ENCODE measurements at places on chromosomes 7 and 10. TPM values are rescaled to one million over a fixed set of nuclear protein-coding genes. Genes with fewer than 3 reads are reported as not detected.

DNA sequence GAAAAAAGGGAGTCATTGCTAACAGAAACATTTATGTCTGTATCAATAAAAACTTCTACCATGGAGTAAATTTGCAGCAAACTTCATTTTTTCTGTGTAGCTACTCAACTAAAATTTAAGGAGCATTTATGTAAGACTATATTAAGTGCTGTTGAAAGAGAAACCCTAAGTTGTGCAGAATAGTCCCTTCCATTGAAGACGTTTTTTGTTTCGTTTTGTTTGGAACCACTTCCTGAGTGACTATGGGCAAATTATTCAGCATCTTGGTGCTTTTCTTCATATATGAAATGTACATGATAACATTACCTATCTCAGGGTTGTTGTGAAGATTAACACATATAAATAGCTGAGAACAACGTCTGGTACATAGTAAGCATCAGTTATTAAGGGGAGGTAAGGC, 24.3 kb downstream of the SEM1 start:
- no peak for DNase-seq

CALML5 gene
- 0.41 TPM for total RNA-seq

DNA sequence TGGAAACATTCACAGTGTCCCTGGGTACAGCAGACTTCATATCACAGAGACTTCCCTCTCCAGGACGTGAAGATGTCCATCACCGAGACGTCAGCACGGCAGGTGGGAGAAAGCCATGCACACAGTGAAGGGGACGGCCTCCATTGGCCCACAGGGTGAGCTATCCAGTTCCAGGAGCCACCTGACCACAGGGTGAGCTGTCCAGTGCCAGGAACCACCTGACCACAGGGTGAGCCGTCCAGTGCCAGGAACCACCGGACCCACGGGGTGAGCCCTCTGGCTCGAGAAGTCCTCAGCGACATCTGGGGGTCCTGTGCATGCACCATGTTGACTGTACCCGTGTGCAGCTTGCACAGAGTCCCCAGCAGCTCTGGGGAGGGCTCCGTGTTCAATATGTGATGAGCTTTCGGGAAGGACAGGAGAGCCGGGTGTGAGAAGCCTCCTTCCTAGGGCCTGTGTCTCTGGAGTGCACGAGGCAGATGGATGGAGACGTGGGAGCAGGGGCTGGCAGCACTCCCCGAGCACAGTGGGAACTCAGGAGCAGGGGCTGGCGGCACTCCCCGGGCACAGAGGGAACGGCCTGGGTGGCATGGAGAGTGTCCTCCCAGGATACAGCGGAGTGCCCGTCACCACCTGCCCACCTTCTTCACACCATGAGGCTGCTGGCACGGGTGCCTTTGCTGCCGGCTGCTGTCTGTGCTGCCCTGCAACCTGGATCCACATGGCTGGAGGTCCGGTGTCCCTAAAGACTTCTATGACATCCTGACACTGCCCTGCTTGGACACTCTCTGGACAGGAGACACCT, 616.2 kb downstream of the DNAJB6 start:
- DNase-seq: no peak

DNA sequence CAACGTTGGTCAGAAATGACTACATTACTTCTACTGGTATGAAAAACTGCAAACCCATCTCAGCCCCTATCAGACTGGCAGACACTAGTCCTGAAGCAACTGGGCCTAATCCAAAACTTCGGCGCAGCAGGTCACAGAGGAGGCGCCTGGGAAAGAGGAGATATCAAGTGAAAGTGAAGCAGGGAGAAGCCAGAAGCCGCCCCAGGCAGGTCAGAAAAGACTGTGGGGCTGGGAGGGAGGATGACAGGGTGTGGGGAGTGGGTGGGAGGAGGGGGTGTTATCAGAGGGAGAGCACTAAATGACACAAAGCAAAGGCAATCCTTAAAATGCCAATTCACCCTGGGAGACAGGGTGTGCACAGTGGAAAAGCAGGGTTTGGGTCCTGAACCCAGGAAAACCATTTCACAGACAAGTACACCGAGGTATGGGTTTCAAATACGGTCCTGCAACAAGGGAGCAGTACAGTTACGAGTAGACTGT, 731 bp downstream of the CHCHD3 start:
- DNase-seq: peak; percentile 35

GRCh38 chr10:72092987-72093386, 4.6 kb upstream of the SPOCK2 start:
- DNase-seq: no peak

- no peak for DNase-seq
These were observed 546.8 kb downstream of the PHTF2 start for GRCh38 chr7:78345293-78345911.

GRCh38 chr7:139989366-139990141, 73.2 kb downstream of the PARP12 start:
- DNase-seq: no peak

DNA sequence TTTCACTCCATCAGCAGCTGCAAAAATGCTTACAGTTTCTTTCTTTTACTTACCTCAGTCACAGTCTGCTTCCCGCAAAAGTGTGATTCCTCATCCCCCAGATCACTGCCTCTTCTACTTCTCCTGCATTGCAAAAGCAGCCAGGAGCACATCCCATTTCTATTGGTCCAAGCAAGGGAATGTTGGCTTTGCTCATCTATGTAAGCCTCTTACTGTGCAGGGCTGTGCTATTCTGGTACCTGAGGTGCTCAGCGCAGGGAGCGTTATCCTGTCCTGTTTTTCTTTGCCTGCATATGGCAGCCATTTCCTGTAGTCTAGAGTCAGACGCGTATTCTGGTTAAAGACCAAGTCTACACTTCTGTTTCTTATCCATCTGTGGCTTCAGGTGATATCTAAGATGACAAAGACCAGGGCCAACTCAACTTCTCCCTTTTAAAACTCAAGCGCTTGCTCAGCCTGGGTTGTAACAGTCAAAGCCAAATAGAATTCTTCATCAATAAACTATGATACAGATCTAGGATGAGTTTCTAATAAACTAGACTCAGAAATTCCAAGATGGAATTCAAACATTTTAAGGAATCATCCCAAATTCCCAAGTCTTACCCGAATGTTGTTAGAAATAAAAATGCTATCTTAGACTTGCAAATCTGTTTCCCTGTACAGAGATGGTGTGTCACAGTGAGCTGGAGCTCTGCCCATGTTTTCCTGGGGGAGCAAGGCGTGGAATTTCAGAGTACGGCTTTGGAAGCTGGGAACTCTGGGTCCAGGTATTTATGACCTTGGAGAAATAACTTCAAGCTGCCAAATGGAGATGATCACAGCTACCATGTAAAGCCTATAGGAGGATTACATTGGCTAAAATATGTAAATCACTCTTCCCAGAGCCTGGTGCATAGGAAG, 6.1 kb upstream of the RBM17 start:
- DNase-seq: peak; percentile 27

PIK3AP1 gene
- total RNA-seq: 9.8 TPM

SRI gene
- total RNA-seq: 57.3 TPM

LEP gene
- total RNA-seq: not detected

MMP21 gene
- 0.41 TPM for total RNA-seq

TEX47 gene
- total RNA-seq: not detected

GRCh38 chr10:110533149-110533548, 34.3 kb upstream of the SMC3 start:
- no peak for DNase-seq

DNA sequence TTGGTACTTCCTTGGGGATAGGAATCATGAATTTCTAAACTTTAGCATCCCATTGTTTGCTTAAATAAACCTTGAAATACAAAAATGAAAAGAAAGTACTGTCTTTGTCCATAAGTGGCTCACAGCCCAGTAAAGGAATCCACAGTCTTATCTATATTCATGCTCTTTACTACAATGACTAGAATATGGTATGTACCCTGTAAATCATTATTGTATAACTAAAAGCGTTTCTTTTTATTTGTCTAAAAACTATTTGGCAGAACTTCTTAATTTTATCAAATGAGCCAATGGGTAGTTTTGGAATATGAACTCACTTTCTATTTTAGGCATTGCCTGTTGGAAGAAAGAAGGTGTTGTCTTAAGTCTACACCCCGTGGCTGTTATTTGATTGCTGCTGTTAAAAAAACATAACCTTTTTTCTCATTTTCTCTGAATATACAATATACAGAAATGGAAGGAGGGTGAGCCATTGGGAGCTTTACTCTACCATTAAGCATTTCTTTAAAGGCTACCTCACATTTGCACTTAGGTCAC, 12.4 kb upstream of the STRIP2 start:
- no peak for DNase-seq

STEAP1 gene
- 13.8 TPM for total RNA-seq

VAX1 gene
- total RNA-seq: not detected

GRCh38 chr10:30985512-30985911, 46.2 kb downstream of the ZNF438 start:
- DNase-seq: no peak

- DNase-seq: no peak
These were observed 211.7 kb downstream of the CCSER2 start for GRCh38 chr10:84540022-84540616.

DNA sequence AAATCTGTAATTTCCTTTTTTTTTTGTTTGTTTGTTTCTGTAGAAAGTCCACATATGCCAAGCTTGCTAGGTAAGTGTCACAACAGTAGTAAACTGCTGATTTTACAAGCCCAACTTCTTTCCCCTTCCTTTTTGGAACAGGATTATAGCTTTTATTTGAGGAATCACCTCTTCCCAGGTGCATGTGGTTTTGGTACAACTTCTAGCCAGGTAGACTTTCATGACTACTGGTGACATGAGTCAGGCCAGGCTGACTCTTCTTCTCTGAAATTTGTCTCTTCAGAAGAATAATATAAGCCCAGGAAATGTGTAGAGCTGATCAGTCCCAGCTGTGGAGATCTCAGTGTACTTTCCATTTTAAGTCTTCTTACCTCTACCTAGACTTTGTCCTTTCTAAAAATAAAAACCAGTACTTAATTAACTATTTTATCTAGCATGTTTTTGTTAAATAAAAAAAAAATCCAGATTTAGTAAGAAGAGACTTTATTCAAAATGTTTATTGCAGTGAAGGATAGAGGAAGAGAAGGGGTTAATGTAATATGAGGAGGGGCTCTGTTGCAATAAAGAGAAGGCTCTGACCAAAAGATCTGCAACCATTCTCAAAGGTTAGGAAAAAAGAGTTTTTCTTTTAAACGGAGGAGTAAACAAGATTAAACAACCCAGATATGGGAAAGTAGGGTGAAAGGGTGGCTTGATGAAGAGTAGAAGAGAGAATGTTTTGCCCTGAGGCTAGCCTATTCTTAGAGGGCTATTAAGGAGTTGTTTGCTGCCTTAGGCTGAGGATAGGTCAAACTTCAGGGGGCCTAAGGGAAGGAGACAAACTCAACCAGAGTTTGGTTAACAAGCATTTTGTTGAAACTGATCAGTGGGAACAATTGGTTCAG, 664.2 kb downstream of the SORCS1 start:
- no peak for DNase-seq

MRLN gene
- total RNA-seq: 120 TPM

TMEM248 gene
- 74.5 TPM for total RNA-seq

- DNase-seq: no peak
These were observed 135.3 kb upstream of the VWC2 start for GRCh38 chr7:49638166-49638565.

- no peak for DNase-seq
These were observed 69.2 kb downstream of the PHYHIPL start for GRCh38 chr10:59245686-59246085.

DNA sequence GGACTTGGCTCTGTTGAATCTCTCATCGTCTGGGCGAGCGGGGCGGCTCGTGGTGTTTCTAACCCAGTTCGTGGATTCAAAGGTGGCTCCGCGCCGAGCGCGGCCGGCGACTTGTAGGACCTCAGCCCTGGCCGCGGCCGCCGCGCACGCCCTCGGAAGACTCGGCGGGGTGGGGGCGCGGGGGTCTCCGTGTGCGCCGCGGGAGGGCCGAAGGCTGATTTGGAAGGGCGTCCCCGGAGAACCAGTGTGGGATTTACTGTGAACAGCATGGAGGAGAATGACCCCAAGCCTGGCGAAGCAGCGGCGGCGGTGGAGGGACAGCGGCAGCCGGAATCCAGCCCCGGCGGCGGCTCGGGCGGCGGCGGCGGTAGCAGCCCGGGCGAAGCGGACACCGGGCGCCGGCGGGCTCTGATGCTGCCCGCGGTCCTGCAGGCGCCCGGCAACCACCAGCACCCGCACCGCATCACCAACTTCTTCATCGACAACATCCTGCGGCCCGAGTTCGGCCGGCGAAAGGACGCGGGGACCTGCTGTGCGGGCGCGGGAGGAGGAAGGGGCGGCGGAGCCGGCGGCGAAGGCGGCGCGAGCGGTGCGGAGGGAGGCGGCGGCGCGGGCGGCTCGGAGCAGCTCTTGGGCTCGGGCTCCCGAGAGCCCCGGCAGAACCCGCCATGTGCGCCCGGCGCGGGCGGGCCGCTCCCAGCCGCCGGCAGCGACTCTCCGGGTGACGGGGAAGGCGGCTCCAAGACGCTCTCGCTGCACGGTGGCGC, at the start of gene EN2:
Gene EN2 (plus strand): TSS at position 19 of the 767 bp plus-strand sequence. CDS start 249 bp downstream, at position 268.
- DNase-seq: no peak

GRCh38 chr7:45416846-45417245, 157.3 kb upstream of the ADCY1 start:
- no peak for DNase-seq

GRCh38 chr7:157001920-157002818, 8.3 kb downstream of the MNX1 start:
- DNase-seq: no peak
